ENCODE measurements at places on chromosomes 2 and 18. TPM values are rescaled to one million over a fixed set of nuclear protein-coding genes. Genes with fewer than 3 reads are reported as not detected.

- H3K27ac ChIP-seq, result no peak overlapping the region
- H3K27me3 ChIP-seq, result no peaks in the 10 kb centered on the region
- no peak for DNase-seq
- H3K4me1 ChIP-seq, result no peaks in the 10 kb centered on the region
- no peak overlapping the region for H3K4me3 ChIP-seq
- no peaks in the 10 kb centered on the region for H3K36me3 ChIP-seq
Observed at GRCh38 chr2:222361787-222362186, 62.6 kb upstream of the SGPP2 start.

- no peaks in the 10 kb centered on the region for H3K27me3 ChIP-seq
- H3K27ac ChIP-seq, result no peak overlapping the region
- DNase-seq, result no peak
- no peak overlapping the region for H3K4me3 ChIP-seq
Observed at GRCh38 chr2:50611351-50611871, 420.5 kb downstream of the NRXN1 start.

GRCh38 chr2:144507441-144508171, 12.3 kb downstream of the ZEB2 start:
- H3K27ac ChIP-seq, result peak overlapping the region; percentile 97
- H3K4me3 ChIP-seq, result peak overlapping the region; percentile 25
- DNase-seq, result no peak
- H3K27me3 ChIP-seq, result no peaks in the 10 kb centered on the region
- H3K36me3 ChIP-seq, result no peaks in the 10 kb centered on the region

GRCh38 chr18:77131100-77131651, 1.4 kb downstream of the MBP start:
- peak overlapping the region; percentile 85 for H3K4me3 ChIP-seq
- DNase-seq, result peak; percentile 89
- peaks cover 37% of the 10 kb centered on the region for H3K4me1 ChIP-seq
- H3K27me3 ChIP-seq, result no peaks in the 10 kb centered on the region
- peak overlapping the region; percentile 94 for H3K27ac ChIP-seq

GRCh38 chr18:62881509-62882016, 166.2 kb downstream of the PHLPP1 start:
- H3K4me1 ChIP-seq, result peaks cover 12% of the 10 kb centered on the region
- H3K27ac ChIP-seq, result no peak overlapping the region
- H3K27me3 ChIP-seq, result no peaks in the 10 kb centered on the region
- no peak for DNase-seq
- no peak overlapping the region for H3K4me3 ChIP-seq

DNA sequence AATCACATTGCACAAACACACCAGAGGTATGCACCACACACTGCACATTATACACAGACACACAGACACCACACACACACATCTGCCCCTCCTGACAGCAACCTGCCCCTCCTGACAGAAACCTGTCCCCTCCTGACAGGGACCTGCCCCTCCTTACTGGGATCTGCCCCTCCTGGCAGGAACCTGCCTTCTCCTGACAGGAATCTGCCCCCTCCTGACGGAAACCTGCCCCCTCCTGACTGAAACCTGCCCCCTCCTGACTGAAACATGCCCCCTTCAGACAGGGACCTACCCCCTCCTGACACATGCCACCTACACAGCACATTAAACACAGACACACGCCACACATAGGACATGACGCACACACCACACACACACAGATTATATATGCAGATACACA, 88.9 kb downstream of the PXDN start:
- H3K27ac ChIP-seq, result no peak overlapping the region
- H3K36me3 ChIP-seq, result peaks cover 20% of the 10 kb centered on the region
- no peak for DNase-seq
- H3K27me3 ChIP-seq, result no peaks in the 10 kb centered on the region
- H3K4me3 ChIP-seq, result no peak overlapping the region

IL37 gene
- not detected for total RNA-seq

QPCT gene
- 4.9 TPM for total RNA-seq

PRLH gene
- not detected for total RNA-seq

GRCh38 chr2:25744055-25744454, 70.7 kb upstream of the DTNB start:
- H3K4me3 ChIP-seq, result no peak overlapping the region
- no peaks in the 10 kb centered on the region for H3K27me3 ChIP-seq
- no peaks in the 10 kb centered on the region for H3K4me1 ChIP-seq

DNA sequence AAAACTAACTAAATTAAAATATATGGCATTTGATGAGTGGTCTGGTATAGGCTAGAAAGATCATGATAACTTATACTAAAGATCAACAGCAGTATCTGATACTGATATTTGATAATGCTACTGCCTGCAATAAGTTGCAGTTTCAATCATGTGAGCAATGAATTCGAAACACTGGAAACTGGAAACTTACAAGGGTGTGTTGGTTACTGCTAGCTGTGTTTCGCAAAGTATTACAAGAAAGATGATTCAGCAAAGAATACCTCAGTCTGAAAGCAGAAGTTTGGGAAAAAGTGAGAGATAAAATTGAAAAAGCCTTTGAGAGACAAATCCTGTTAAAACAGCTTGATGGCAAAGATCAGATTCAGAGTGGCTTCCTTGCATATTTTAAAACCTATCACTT, 294.5 kb downstream of the CCDC178 start:
- no peaks in the 10 kb centered on the region for H3K36me3 ChIP-seq
- H3K27ac ChIP-seq, result no peak overlapping the region
- H3K27me3 ChIP-seq, result no peaks in the 10 kb centered on the region
- H3K4me1 ChIP-seq, result no peaks in the 10 kb centered on the region
- H3K4me3 ChIP-seq, result no peak overlapping the region
- DNase-seq, result no peak

DNA sequence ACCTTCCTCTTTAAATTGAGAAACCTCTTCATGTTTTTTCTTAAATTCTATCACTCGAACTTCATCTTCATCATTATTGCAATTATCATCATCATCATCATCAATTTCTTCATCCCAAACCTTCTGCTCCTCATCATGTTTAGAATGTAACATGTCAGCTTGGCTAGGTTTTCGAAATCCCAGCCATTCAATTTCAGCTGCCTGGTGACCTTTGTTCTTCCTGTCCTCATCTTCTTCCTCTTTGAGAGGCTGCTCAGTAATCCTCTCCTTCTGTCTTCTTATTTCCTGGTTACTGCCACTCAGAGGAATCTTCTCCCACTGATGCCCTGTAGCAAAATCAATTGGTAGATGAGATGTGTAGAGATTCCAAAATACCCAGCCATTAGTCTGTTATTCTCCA, 4.2 kb downstream of the ERMN start:
- H3K27ac ChIP-seq, result no peak overlapping the region
- H3K27me3 ChIP-seq, result no peaks in the 10 kb centered on the region
- no peak for DNase-seq
- no peak overlapping the region for H3K4me3 ChIP-seq
- no peaks in the 10 kb centered on the region for H3K36me3 ChIP-seq
- H3K4me1 ChIP-seq, result no peaks in the 10 kb centered on the region

DNA sequence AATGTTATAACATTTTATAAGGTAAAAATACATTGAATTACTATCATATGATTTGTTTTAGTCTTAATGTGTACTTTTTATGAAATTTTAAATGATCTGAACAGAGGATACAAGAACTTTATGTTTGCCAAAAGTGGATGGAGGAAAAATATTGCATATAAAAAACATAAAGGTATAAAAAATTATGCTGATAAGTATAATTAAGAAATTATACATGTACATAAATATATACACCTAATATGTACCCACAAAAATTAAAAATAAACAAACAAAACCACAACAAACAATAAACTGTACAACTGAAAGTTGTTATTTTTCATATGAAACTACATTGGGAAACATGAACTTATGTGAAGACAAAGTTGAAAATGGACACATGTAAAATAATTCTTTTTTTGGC, 38.2 kb upstream of the CALCRL start:
- no peaks in the 10 kb centered on the region for H3K27me3 ChIP-seq
- H3K36me3 ChIP-seq, result peaks cover 27% of the 10 kb centered on the region
- H3K4me3 ChIP-seq, result no peak overlapping the region
- H3K4me1 ChIP-seq, result peaks cover 17% of the 10 kb centered on the region
- DNase-seq, result no peak

SKOR2 gene
- not detected for total RNA-seq

NETO1 gene
- not detected for total RNA-seq

GRCh38 chr2:99974682-99975375, 167.6 kb downstream of the AFF3 start:
- no peak overlapping the region for H3K27ac ChIP-seq
- no peaks in the 10 kb centered on the region for H3K4me1 ChIP-seq
- H3K27me3 ChIP-seq, result no peaks in the 10 kb centered on the region
- H3K4me3 ChIP-seq, result no peak overlapping the region
- no peak for DNase-seq

DNA sequence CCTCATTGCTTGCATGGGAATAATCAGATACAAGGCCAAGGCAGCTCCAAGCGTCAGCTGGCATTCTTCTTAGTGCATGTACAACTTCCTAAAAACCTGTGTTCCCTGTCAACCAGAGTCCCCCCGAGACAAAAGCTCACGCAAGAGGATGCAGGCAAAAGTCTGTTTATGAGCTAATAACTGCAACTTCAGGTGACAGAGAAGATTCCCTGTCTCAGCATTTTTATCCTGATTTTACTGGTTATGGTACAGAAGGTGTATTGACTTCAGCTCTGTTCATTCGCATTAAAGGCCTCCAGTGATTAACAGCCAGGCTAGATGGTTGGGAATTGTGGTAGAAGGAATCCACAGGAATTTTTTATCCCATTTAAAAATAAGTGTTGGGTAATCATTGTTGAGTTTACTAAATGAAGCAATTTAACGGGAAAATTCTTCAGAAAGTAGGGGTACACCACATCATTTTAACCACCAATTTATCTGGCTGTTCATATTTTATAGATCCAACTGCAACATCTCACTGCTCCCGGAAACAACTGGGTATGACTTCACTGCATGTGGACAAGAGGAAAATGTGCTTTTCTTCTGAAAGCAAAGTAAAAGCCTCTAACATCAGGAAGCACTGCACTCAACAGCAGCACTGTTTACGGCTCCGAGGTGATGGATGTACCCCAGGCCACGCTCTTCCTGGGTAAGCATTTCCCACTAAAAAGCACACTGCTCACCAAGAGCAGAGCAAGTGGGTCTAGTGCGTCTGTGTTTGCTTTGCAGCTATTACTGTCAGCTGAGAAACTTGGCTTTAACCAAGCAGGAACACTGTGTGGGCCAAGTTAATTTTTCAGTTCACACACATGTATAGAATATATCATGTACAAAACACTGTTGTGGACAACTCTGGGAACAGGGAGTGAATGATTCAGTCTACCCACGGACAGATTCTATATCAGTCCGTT, 31.9 kb downstream of the CCBE1 start:
- no peaks in the 10 kb centered on the region for H3K27me3 ChIP-seq
- H3K36me3 ChIP-seq, result no peaks in the 10 kb centered on the region
- H3K4me3 ChIP-seq, result no peak overlapping the region
- H3K4me1 ChIP-seq, result peaks cover 4% of the 10 kb centered on the region
- no peak overlapping the region for H3K27ac ChIP-seq
- DNase-seq, result no peak

UGT1A4 gene
- not detected for total RNA-seq

KCNK3 gene
- 25.4 TPM for total RNA-seq

DNA sequence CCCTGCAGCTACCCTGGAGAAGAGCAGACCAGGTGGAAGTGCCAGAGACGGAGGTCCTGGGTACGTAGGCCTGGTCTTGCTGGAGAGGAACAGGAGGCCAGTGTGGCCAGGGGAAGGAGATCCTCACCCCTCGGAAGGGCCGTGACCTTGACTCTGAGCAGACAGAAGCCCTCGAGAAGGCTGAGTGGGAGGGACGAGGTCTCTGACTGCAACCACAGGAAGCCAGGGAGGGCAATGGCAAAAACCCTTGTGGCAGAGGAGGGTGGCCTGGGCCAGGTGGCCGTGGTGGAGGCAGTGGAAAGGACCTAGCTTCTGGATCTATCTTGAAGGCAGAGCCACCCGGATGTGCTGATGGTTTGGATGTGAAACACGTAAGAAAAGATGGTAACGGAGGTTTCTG, 28.1 kb downstream of the THAP4 start:
- H3K36me3 ChIP-seq, result peaks cover 16% of the 10 kb centered on the region
- DNase-seq, result no peak
- peaks cover 15% of the 10 kb centered on the region for H3K4me1 ChIP-seq
- no peaks in the 10 kb centered on the region for H3K27me3 ChIP-seq

DNA sequence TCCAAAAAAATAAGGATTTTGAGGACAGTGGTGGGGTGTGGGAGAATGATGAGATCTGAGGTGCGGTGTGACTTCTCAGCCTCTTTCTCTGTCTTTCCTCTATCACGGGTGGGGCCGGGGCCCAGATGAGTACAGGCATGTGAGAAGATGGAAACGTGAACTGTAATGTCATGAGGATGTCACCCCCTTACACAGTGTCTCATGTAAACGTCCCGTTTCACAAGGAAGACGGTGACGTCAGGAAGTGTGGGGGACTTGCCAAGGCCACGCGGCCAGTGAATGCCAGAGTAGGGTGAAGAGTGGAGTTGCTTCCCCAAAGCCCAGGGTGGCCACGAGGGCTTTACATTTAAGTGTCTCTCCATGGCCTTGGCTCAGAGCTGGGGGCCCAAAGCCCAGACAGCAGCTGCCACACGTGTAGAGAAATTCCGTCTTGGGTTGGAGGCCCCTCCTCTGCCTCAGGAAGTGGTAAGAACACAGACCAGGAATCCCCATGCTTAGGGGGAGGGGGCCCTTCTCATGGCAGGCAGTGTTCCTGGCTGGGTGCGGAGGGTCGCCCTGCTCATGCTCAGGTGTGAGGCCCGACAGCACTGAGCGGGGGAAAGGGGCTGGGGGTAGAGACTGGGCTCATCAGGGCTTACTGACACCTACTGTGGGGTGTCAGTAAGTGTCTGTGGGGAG, 80.9 kb upstream of the SMAD7 start:
- H3K4me1 ChIP-seq, result no peaks in the 10 kb centered on the region
- H3K4me3 ChIP-seq, result no peak overlapping the region
- H3K27ac ChIP-seq, result no peak overlapping the region

- no peak overlapping the region for H3K4me3 ChIP-seq
- no peak for DNase-seq
- H3K27ac ChIP-seq, result no peak overlapping the region
- H3K36me3 ChIP-seq, result no peaks in the 10 kb centered on the region
Observed at GRCh38 chr2:25586726-25587144, 86.6 kb downstream of the DTNB start.

- H3K36me3 ChIP-seq, result no peaks in the 10 kb centered on the region
- H3K27ac ChIP-seq, result no peak overlapping the region
- peaks cover 5% of the 10 kb centered on the region for H3K4me1 ChIP-seq
- no peak overlapping the region for H3K4me3 ChIP-seq
- no peaks in the 10 kb centered on the region for H3K27me3 ChIP-seq
Observed at GRCh38 chr18:46422552-46423055, 234.4 kb downstream of the LOXHD1 start.

GRCh38 chr2:232890896-232891601, 21.0 kb downstream of the SNORC start:
- H3K4me1 ChIP-seq, result no peaks in the 10 kb centered on the region
- peaks cover 5% of the 10 kb centered on the region for H3K27me3 ChIP-seq
- H3K27ac ChIP-seq, result no peak overlapping the region
- no peaks in the 10 kb centered on the region for H3K36me3 ChIP-seq

ARHGAP25 gene
- 31.8 TPM for total RNA-seq

ITGA4 gene
- total RNA-seq, result 18.4 TPM

DNA sequence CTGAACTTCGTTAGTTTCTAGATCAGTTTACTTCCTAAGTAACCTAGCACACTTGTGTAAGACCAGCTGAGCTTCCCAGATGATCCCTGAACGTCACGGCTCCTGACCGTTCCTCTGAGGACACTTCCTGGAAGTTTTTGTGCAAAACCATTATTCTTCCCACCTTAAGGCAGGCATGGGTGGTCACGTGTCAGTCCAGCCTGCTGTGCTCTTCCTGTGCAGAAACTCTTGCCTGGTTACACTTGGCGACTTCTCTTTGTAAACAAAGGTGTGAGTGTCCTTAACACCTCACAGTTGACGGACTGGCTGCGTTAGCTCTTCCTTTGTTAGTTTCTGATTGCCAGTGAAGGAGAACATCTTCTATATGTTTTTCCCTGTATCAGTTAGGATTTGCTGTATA, 118.3 kb downstream of the SH3RF3 start:
- no peaks in the 10 kb centered on the region for H3K27me3 ChIP-seq
- H3K36me3 ChIP-seq, result no peaks in the 10 kb centered on the region
- DNase-seq, result peak; percentile 48
- H3K4me1 ChIP-seq, result peaks cover 44% of the 10 kb centered on the region
- no peak overlapping the region for H3K4me3 ChIP-seq

All from upper lobe of right lung (tissue), 1 donor.